Epithelial cell of proximal tubule (primary cell): ENCODE measurements at places on chromosomes 2 and 18.

DNA sequence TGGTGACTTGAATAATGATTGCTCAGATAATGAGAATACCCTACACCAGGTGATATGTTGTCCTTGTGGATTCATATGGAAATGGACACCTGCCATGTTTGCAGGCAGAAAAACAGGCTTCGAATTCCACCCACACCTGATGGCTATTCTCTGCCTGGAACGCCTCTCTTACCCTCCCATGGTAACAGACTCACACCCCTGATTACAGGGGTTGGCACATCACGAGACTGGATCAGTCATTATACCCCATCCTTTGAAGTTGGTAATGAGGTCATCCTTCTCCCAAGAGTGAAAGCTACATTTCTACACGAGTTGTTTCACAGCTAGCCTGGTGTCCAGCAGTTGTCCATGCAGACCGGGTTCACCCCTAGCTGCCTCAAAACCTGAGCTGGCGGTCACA lies 71.4 kb upstream of the MBOAT2 start:
- DNase-seq: no peak

- DNase-seq: no peak
These were observed 62.0 kb downstream of the ODC1 start for GRCh38 chr2:10385933-10386773.

DNA sequence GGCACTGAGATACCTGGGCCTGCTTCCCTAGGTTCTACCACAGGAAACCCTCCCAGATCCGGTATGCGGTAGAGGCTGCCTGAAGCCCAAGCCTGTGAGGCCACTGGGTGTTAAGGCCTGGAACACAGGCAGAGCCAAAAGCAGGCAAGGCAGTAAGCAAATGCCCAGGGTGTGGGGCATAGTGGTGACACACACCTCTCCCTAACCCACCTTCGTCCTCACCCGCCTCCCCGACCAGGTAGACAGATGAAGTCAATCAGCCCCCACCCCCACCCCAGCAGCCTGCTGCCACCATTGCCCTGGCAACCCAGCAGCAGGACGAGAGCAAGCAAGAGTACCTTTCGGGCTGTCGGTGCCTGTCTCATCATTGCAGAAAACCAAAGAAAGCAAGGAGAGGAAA lies 6.1 kb downstream of the DCTN1 start:
- no peak for DNase-seq

DNA sequence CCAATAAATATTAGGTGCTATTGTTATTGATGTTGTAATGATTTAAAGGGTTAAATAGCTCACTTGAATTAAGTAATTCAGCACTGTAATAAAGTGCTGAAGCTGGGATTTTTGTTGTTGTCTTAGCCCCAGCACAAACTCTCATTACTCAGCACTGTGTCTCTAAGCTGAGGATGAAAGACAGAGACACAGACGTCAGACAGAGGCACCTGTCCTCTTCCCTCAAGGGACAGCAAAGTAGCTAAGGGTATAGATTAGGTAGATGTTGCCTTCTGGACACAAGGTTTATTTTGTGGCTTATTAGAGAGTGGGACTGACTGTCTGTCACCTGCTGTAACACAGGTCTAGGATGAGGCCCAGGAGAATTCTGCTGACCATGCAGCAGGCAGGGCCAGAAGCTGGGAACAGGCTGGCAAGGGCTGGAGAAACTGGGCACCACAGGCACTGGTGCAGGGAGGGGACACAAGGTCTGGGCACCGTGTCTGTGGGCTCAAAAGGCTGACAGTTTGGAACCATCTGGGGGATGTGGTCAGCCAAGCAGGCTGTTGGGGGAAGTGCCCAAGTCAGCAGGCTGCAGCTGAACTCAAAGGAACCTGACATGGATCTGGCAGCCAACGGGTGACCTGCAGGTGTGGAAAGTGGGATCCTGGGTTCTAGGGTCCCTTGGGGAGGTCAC lies 20.0 kb upstream of the PTPN4 start:
- no peak for DNase-seq

- DNase-seq: no peak
These were observed 118.8 kb downstream of the CTIF start for GRCh38 chr18:48657447-48658120.

DNA sequence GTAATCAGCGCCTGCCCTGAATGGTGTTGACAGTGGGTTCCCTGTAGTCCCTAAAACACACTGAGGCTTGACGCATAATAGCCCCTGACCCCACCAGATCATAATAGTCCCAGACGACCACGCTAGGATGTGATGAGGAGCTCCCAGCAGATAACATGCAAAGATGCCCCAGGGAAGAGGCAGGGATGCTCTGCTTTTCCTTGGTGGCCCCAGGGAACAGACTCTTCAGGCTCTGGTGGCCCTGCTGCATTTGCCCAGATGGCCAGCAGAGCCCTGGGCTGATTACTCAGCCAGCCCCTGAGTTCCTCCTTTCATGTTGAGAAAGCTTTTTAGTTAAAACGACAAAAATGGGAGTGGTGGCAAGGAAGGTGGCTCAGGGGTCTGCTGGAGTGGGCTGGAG lies 5.9 kb upstream of the NCKAP5 start:
- DNase-seq: no peak

- no peak for DNase-seq
These were observed 111.9 kb downstream of the NCK2 start for GRCh38 chr2:105856581-105856980.

DNA sequence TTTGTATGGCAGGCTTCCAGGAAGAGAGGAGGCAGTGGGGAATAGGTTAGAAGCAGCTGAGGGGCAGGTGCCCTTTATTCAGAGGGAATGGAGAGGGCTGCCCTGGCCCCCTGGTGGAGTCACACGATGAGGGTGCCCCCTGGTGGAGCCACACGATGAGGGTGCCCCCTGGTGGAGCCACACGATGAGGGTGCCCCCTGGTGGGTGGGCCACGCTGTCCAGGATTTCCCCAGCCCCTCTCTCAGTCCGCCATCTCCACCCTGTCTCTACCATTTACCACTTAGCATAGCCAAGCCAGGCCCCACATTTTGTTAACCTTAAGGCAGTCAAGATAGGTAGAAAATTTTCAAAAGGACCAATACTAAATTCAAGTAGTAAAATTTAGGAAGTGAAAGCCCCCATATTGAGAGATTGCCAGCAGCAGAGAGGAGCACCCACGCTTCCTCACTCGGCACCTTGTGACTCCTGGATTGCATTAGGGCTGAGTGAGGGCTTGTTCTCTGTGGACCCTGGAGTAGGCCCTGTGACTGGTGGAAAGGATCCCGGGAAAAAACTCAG lies 10.4 kb upstream of the FAM228A start:
- no peak for DNase-seq

GRCh38 chr2:101720732-101721131 lies 23.2 kb downstream of the MAP4K4 start:
- DNase-seq: no peak

DNA sequence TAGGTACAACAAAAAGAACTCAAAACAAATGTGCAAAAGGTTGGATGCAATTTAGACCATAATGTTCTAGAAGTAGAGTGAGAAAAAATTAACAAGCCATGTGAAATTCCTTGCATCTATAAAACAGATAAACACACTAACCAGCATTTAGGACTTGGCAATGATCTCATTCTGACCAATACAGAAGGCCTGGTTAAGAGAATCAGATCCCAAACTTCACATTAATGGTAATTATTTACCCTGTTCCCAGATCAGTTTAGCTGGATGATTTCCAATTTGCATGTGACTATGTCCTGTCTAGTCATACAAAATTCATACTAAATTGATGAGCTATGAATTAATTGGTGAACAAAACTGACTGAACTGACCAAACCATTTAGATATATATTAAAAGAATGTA lies 98.4 kb upstream of the FIGN start:
- no peak for DNase-seq

- no peak for DNase-seq
These were observed 449.8 kb upstream of the RGPD4 start for GRCh38 chr2:107376909-107377308.

DNA sequence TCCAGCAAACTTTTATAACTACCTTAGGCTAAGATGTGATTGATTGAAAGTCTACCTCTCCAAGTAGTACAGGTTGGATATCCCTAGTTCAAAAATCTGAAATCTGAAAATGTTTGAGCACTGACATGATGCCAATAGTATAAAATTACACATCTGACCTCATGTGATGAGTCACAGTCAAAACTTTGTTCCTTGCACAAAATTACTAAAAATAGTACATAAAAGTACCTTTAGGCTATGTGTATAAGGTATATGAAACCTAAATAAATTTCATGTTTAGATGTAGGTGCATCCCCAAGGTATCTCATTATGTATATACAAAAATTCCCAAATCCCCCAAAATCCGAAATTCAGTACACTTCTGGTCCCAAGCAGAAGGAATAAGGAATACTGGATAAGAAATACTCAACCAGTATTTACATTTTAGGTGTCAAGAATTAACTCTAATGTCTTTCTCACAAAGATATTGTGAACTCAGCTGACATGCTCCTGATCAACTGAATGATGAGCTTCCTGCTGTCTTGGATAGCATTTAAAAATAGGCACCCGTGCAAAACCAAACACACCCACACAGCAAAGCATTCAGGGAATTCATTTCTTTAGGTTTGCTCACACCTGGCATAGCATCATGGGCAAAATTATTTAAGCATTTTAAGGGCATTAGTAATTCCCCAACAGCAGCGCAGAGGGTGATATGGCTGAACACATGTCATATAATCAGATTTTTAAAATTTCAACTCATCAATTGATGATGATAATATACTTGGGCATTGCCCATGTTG lies 497.4 kb upstream of the MEIS1 start:
- no peak for DNase-seq

GRCh38 chr18:58180738-58181353 lies 136.8 kb downstream of the NEDD4L start:
- no peak for DNase-seq

DNA sequence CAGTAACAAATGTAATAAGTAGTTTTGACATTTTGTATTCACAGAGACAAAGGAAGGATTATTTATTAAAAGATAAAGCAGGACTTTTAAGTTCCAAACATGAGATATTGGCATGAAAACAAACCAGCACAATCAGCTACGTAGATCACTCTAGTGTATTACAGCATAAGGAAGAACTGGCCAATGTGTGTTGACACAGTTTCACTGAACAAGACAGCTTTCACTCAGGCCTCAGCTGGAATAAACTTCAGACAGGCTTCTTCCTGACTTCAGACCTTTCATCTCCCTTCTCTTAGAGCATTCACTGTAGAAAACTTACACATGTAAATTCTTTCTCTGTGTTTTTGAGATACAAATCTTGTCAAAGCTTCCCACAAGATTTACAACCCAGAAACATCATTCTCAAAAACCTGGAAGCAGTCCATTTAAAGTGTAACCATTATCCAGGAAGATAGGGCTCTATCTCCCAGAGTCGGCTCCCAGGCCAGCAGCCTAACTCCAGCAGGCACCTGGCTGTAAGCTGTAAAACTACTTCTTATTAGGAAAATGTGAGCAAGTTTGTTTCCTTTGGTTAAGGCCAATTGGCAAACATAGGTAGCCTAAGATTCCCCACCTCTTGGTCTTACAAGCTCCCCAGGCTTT lies 768.3 kb upstream of the CDH7 start:
- DNase-seq: no peak

DNA sequence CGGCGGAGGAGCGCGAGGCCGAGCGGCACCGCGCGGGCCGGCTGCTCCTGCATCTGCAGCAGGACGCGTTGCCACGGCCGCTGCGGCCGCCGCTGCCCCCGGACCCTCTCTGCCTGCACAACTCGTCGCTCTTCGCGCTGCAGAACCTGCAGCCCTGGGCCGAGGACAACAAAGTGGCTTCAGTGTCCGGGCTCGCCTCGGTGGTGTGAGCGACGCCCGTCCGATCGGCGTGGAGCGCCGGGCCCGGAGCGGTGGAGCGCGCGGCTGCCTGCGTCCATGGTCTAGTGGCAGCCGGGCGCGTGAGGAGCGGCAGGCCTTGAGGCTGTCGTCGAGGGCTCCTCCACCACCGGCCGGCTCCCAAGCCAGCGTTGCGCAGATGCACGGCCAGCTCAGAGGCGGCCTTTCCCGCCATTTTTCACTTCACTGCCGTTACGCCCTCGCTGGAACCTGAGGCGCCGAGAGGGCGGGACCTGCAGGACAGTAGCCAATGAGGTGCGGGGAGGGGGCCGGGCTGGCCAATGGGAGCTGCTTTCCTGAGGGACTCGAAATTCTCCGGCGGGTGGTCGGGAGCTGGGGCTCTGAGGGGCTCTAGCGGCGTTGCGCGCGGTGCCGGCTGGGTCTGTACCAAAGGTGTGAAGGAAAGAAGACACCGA lies 1.9 kb downstream of the TLX2 start:
- no peak for DNase-seq

GRCh38 chr2:232525199-232525598 lies 761 bp upstream of the CHRND start:
- no peak for DNase-seq

DNA sequence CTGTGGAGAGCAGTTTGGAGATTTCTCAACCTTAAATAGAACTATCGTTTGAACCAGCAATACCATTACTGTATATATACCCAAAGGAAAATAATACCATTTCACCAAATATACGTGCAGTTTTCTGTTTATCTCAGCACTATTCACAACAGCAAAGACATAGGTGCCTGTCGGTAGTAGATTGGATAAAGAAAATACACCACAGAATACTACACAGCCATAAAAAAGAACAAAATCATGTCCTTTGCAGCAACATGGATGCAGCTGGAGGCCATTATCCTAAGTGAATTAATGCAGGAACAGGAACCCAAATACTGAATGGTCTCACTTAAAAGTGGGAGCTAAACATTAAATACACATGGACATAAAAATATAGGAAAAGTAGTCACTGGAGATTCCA lies 81.3 kb downstream of the SMCHD1 start:
- DNase-seq: no peak

GRCh38 chr2:161613161-161613560 lies 11.1 kb upstream of the SLC4A10 start:
- no peak for DNase-seq

DNA sequence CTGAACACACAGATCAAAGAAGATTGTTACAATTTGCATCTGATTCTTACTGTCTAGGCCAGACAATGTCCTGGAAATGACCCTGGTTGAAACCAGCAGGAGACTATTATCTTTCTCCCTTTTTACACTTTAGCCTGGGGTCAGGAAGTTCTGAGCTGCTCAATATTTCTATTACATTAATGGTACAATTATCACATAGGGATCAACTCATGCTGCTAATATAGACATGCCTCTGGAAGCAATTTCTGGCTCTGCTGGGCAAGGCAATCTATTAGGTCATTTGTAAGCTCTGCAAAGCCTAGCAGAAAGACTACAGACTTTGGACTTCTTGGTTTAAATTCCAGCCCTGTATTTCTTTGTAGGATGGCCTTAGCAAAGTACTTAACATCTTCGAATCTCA lies 205.3 kb downstream of the LRP1B start:
- DNase-seq: no peak

GRCh38 chr2:37323781-37324535 lies 675 bp downstream of the PRKD3 start:
- no peak for DNase-seq

DNA sequence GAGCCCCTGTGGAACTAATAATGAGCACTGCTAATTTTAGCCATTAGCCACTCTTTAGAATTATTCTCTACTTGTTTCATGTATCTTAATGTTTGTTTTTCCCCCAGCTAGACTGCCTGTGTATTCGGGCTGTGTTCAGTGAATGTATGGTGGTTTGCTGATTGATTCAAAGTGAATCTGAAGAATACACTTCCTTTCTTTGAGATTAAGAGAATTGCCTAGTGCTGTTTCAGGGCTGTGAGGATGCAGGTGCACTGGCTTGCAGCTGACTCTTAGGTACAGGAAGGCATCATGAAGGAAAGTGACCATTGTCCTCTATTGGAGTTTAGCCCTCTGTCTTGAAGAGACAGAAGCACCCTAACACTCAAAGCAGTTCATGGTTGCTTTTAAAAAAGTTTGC lies 138.7 kb downstream of the CERS6 start:
- no peak for DNase-seq

- DNase-seq: no peak
These were observed 82.5 kb downstream of the EDAR start for GRCh38 chr2:108906403-108907077.
